ENCODE measurements at places on chromosomes 1 and 21.

- no peak for DNase-seq
Measured at GRCh38 chr1:182909578-182909977, 43.4 kb downstream of the SHCBP1L start.

GRCh38 chr1:226453015-226453704 lies 45.3 kb upstream of the PARP1 start:
- DNase-seq: no peak

DNA sequence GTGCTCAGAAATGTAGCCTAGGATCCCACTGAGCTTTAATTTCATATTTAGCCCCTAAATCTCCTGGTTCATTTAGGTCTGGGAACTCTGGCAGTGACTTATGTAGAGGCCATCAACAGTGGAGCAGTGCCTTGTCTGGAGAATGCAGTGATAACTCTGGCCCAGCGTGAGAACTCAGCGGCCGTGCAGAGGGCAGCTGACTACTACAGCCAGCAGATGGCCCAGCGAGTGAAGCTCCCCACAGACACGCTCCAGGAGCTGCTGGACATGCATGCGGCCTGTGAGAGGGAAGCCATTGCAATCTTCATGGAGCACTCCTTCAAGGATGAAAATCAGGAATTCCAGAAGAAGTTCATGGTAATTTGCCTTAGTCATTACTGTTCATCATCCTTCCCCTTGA lies 17.8 kb downstream of the GBP6 start:
- DNase-seq: no peak

- DNase-seq: no peak
Measured at GRCh38 chr1:48493970-48494769, 22.2 kb upstream of the SPATA6 start.

GRCh38 chr1:212794561-212795014 lies 2.9 kb downstream of the TATDN3 start:
- no peak for DNase-seq

DNA sequence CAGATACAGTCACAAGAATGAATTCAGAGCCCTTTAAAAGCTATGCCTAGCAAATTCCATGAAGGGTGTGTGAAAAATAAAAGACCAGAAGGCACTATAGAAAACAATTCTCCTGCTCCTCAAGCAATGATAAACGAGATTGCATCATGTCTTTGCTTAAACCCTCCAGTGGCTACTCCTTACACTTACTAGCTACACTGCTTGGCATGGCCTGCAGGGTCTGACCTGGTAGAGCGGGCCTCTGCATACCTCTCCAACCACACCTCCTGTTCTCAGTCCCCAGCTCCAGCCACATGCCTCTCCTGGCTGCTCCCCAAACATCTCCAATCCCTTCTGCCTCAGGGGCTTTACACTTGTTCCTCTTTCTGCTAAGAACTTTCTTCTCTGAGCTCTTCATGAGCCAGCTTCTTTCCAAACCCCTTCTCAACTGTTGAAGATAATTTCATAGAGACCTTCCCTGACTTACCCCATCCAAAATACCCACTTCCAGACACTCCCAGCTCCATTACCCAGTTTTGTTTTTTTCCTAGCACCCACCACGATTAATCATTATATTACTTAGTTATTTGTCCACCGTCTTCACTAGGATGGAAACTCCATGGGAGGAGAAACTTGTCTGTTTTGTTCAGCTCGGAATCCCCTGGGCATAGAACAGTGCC lies 11.2 kb upstream of the CREG1 start:
- DNase-seq: no peak

GRCh38 chr1:66571789-66572188 lies 37.8 kb downstream of the SGIP1 start:
- no peak for DNase-seq

DNA sequence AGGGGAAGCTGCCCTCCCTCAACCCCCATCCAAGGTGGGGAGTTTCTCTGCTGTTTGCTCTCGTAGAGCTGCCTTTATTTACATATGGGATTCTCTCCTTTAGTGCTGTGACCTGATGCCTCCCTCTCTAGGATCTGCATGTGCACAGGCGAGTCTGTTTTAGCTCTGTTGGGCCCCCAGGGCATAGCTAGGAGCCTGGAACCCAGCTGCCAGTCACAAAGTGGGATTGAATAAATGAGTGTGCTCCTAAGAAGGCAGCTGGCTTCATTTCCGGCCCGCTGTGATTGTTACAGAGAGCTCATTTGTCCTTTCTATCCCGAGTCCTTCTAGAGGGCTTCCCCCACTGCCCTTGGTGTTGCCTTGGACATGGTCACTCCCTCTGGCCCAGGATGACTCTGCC lies 176.6 kb downstream of the GRIK3 start:
- DNase-seq: no peak

DNA sequence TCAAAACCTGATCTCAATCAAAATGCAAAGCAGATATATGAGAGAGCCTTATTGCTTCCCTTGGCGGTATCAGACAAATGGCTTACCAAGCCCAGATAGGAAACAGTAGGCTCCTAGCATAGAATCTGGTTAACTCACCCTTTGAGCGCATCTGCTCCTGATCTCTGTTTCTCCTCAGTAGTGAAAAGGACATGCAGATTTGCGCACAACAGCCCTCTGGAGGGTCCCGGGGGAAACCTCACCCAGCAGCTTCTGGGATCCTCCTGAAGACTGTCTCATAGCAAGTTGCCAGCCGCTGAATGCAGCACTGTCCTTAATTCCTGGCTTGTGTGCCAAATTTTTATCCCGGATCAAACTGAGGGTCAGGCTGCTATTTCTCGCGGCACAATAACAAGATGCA lies 192.2 kb downstream of the FASLG start:
- no peak for DNase-seq

- no peak for DNase-seq
Measured at GRCh38 chr1:41924911-41925310, 6.2 kb upstream of the HIVEP3 start.

- DNase-seq: no peak
Measured at GRCh38 chr1:176693697-176694329, 230.8 kb downstream of the PAPPA2 start.

DNA sequence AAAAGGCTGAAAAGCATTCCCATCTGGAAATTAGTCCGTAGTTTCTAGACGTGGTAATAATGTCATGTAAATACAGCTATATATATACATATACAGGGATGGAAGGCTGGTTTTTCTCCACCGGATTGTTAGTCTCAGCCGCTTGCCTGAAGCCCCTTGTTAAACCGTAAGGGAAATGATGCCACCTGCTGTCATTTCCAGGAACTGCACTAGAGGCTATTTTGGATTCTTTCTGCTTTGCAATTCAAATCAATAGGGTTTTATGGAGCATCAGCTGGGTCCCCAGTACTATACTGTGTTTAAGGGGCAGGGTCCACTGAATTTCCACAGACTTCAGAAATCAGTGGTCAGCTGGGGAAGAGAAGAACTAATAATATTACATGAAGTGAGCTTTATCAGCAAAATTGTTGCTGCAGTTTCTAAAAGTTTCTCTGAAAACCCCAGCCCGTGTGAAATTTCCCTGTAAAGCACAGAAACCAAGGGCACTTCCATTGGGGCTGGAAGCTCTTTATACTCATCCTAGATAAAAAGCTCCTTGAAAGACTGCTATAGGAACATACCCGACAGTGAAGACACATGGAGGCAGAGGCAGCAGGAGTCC lies 33.8 kb upstream of the MPZL1 start:
- peak; percentile 73 for DNase-seq

- no peak for DNase-seq
Measured at GRCh38 chr1:12001996-12002493, 17.3 kb upstream of the MIIP start.

DNA sequence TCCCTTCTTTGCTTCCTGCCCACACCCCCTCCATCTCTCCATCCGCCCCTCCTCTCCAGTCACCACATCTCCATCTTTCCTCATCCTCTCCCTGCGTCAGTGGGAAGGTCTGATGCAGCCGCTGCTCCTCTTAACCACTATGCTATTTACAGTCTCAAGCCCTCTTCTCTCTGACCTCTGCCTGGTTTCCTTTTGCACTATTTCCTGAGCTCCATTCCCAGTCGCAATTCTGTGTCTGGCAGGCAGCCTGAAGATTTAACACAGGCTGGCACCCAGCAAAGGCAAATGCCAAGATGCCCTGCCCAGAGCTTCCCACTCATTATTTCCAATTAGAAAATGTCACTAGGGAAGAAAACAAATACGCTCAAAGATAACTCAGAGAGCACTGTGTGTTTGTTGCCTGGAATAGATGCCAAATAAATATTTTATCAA lies 89.6 kb upstream of the LPGAT1 start:
- DNase-seq: no peak

- DNase-seq: no peak
Measured at GRCh38 chr1:119367432-119368124, 1.0 kb upstream of the HAO2 start.

- no peak for DNase-seq
Measured at GRCh38 chr1:17197696-17198095, 7.2 kb upstream of the PADI1 start.

DNA sequence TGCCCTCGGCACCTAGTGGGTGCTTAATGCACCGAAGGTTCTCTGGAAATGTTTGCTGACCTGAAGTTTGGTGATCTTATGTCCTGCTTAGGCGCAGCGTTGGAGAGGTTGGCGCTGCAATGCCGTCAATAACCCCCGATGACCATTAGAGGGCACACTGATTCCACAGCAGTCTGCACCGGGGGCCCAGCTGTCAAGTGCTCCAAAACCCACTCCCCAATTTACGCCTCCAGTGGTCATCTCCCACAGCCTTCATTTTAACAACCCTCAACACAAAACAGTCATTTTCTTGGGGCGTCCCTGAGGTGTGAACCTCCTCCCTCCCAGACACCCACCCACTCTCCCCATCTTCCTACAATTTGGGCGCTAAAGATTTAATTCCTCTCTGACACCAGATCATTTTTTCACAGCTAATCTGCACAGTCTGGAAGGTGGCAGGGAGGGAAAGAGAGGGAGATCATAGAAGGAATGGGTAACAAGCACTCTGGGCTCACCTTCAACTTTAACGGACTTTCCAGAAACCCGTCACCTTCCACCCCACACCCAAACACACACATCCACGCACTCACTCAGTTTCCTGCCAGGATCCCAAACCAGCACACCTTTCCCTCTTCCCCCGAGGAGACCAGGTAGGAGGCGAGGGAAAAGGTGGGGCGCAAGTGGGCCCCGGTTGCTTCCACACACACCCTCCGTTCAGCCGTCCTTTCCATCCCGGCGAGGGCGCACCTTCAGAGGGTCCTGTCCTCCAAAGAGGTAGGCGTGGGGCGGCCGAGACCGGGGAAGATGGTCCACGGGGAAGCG lies 570 bp upstream of the NPR1 start:
- DNase-seq: peak; percentile 15

DNA sequence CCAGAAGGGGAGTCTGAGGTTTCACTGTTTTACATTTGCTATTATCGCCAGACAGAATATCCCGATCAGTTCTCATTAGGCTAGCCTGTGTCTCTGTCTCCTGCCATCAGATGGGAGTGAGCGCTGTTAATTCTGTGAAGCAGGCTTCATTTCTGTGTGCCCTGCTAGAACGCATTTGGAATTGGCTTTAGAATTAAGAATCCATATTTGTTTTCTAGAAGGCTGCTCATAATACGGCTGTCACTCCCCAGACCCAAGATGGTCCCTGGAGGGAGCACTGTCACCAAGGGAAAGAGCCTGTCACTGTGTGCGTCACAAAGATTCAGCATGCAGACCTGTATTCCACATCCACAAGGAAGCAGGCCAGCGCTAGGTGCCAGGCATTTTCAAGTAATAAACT lies 49.2 kb downstream of the CASQ2 start:
- no peak for DNase-seq

DNA sequence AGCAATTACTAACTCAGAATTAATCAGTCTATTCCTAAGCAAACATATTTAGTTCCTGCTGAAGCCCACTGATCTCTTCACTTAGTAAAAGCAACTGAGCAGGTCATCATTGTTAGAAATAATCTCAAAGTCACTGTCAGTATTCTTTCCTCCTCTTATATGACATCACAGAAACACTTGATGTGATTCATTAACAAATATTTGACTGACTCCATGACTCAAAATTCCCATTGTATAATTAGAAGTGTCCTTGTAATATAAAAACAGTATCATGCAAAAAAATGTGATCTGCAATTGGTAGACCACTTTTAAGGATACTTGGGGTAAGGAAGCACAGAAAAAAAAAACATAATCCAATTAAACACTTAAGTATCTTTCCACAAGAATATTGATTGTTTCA lies 194.4 kb downstream of the DPYD start:
- DNase-seq: no peak

GRCh38 chr1:116318897-116319296 lies 54.1 kb upstream of the ATP1A1 start:
- DNase-seq: no peak

DNA sequence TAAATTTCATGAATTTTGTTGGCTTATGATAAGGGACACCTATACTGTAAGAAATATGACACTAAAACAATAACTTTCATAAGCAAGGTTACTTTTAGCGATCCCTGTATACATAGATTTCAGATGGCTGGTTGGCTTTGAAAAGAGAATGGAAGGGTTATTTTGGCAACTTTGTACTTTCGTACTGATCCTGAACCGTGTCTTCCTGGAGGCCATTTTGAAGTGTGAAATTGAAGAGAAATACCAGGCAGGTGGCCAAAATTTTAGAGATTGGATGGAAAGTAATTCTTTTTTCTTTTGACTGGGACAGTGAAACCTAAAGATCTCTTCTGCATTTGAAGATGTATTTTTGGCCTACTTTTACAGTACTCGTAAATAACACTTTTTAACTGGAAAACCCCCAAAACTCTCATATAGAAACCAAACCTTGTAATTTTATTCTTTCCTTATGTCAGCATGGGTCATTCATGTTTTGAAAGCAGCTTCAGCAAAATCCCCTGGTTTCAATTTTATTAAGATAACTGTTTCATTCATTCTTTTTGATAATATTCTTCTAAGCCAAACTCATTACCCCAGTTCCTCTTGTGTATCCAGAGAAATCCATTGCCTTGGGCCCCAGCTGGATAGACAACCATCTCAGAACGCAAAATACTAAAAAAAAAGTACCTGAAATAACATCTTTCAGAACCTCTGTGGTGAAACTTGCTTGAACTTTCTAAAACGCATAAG lies 38.4 kb upstream of the ZNF281 start:
- DNase-seq: no peak

- no peak for DNase-seq
Measured at GRCh38 chr1:151710187-151710840, 6.3 kb downstream of the CELF3 start.

DNA sequence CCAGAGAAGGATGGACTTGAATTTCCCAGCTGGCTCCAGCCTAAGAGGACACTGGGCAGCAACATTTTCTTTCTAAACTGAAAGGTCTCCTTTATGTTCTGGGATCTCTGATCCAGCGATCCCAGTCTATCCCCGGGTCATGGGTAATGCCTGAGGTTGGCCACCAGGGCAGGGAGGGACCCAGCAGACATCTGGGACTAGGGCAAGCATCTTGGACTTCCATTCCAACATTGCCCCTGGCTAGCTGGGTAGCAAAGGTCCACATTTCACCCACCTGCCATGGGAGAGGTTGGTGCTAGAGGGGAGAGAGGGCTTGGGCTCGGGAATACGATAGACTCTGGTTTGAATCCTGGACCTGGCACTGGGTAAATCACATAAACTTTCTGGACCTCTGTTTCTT lies 84.6 kb downstream of the LRRN2 start:
- DNase-seq: no peak

DNA sequence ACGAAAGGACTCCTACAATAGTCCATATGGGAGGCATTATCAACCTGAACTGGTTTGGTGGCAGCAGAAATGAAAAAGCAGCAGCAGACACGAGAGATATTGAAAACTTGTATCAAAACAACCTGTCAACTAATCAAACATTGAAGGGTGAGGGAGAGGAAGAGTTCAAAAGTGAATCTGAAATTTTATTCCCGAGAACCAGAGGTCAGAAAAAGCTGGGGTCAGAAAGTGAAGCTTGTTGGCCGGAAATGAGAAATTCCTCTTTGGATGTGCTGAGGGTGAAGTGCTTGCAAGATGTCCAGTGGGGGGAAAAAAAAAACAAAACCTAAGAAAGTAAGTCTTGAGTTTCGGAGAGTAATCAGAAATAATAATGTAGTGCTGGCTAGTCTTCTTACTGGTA lies 1.9 kb upstream of the C4BPA start:
- no peak for DNase-seq
